IPS DF 6.9 (cell line): ENCODE measurements at places on chromosomes 4 and X.

DNA sequence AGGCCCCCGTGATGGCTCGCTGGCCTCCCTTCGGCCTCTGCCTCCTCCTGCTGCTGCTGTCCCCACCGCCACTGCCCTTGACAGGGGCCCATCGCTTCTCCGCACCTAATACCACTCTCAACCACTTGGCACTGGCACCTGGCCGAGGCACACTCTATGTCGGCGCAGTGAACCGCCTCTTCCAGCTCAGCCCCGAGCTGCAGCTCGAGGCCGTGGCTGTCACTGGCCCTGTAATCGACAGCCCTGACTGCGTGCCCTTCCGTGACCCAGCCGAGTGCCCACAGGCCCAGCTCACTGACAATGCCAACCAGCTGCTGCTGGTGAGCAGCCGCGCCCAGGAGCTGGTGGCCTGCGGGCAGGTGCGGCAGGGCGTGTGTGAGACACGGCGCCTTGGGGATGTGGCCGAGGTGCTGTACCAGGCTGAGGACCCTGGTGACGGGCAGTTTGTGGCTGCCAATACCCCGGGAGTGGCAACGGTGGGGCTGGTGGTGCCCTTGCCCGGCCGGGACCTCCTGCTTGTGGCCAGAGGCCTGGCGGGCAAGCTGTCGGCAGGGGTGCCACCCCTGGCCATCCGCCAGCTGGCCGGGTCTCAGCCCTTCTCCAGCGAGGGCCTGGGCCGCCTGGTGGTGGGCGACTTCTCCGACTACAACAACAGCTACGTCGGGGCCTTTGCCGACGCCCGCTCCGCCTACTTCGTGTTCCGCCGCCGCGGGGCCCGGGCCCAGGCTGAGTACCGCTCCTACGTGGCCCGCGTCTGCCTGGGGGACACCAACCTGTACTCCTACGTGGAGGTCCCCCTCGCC is 3.0 kb downstream of the PLXNB3 start:
- H3K4me3 ChIP-seq, result no peak overlapping the region
- no peaks in the 10 kb centered on the region; the same call in 1 of the 2 replicates for H3K4me1 ChIP-seq
- H3K27ac ChIP-seq, result no peak overlapping the region
- no peak for DNase-seq

- DNase-seq, result no peak
- H3K4me1 ChIP-seq, result no peaks in the 10 kb centered on the region
- peak overlapping the region; percentile 83; the same call in 1 of the 2 replicates for H3K4me3 ChIP-seq
- H3K27me3 ChIP-seq, result no peaks in the 10 kb centered on the region
- no peak overlapping the region for H3K27ac ChIP-seq
These were observed 3.1 kb downstream of the JADE1 start for GRCh38 chr4:128812442-128813235.

GRCh38 chrX:151902813-151903591 is 9.7 kb upstream of the MAGEA4 start:
- no peak for DNase-seq
- H3K27ac ChIP-seq, result no peak overlapping the region
- no peaks in the 10 kb centered on the region for H3K4me1 ChIP-seq
- H3K4me3 ChIP-seq, result no peak overlapping the region

DNA sequence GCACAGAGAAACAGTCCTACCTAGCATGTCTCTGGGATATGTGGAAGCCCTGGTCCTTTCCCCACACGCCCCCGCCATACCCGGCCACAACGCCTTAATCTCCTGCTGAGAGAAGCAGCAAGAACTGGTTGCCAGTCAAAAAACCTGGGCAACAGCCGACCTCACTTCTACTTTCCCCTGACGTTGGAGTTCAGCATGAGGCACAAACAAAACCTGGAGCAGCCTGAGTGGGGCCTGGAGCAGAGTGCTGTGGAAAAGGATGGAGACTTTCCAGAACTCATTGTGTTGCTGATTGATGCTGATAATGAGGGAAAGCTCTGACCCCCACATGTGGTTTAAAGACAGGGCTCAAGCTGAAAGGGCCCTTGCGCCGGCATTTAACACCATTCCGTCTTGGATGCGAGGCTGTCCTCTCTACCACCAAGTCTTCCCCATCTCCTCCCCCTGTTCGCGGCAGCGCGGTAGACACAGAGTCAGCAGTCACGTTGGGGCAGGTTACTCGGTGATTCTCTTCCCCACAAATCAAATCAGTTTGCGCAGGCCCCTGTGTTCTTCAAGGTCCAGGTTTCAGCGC is 666 bp downstream of the CCDC158 start:
- no peak overlapping the region for H3K27ac ChIP-seq
- H3K4me3 ChIP-seq, result no peak overlapping the region
- H3K4me1 ChIP-seq, result no peaks in the 10 kb centered on the region
- no peaks in the 10 kb centered on the region for H3K27me3 ChIP-seq
- H3K36me3 ChIP-seq, result no peaks in the 10 kb centered on the region

GRCh38 chrX:115449742-115450141 is 111.2 kb upstream of the PLS3 start:
- DNase-seq, result no peak
- no peaks in the 10 kb centered on the region for H3K27me3 ChIP-seq
- H3K4me3 ChIP-seq, result no peak overlapping the region
- H3K27ac ChIP-seq, result no peak overlapping the region
- no peaks in the 10 kb centered on the region for H3K4me1 ChIP-seq

GRCh38 chr4:5979981-5980380 is 38.2 kb downstream of the C4orf50 start:
- no peaks in the 10 kb centered on the region for H3K36me3 ChIP-seq
- no peak for DNase-seq
- no peak overlapping the region for H3K4me3 ChIP-seq
- no peak overlapping the region for H3K27ac ChIP-seq
- no peaks in the 10 kb centered on the region for H3K4me1 ChIP-seq

GRCh38 chrX:137430301-137430700 is 135.6 kb upstream of the ZIC3 start:
- H3K4me3 ChIP-seq, result peak overlapping the region; percentile 30; the same call in 1 of the 2 replicates
- H3K27ac ChIP-seq, result no peak overlapping the region
- peaks cover 12% of the 10 kb centered on the region; the same call in 1 of the 2 replicates for H3K27me3 ChIP-seq
- H3K36me3 ChIP-seq, result no peaks in the 10 kb centered on the region
- peaks cover 1% of the 10 kb centered on the region; the same call in 1 of the 2 replicates for H3K4me1 ChIP-seq
